Stimulated activated CD8-positive, alpha-beta memory T cell treated with anti-CD3 and anti-CD28 coated beads, Interleukin-2, amount 100 ng/mL, for 48 hours (primary cell): ENCODE measurements at places on chromosomes 11 and 22.

DNA sequence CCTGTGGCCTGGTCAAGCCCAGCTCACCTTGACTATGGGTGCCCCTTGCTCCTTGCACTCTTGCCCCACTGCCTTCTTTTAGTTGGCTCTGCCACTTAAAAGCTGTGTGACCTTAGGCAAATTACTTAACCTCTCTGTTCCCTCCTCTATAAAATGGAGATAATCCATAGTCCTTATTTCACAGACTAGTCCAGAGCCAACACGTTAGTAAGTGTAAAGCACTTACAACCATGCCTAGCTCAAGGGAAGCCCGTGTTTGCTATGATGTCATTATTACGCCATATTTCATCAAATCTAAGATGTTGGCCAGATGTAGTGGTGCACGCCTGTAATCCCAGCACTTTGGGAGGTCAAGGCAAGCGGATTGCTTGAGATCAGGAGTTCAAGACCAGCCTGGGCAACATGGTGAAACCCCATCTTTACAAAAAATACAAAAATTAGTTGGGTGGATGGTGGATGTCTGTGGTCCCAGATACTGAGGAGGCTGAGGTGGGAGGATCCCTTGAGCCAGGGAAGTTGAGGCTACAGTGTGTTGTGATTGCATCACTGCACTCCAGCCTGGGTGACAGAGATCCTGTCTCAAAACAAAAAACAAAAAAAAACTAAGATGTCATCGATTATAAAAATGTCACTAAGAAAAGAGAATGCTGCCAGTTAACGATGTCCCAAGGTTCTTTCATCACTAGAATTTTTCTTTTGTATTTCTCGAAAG is 2.3 kb upstream of the CCDC88B start:
- no peak for DNase-seq

DNA sequence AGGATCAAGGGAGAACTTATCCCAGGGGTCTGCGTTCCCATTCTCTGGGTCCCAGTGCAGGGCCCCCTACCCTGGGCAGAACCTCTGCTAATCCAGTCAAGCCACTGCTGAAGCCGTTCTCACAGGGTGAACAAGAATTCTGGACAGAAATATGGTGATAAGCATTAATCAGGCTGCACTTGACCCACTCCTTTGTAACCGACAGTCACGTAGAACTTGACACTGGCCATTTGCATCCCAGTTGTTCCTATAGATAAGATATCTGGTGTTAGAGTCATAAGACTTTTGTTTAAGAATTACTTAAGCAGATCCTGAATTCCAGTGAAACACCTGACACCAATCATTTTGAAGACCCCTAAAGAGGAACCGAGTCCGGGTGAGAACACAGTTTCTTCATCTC is 107.5 kb upstream of the THY1 start:
- DNase-seq: no peak

DNA sequence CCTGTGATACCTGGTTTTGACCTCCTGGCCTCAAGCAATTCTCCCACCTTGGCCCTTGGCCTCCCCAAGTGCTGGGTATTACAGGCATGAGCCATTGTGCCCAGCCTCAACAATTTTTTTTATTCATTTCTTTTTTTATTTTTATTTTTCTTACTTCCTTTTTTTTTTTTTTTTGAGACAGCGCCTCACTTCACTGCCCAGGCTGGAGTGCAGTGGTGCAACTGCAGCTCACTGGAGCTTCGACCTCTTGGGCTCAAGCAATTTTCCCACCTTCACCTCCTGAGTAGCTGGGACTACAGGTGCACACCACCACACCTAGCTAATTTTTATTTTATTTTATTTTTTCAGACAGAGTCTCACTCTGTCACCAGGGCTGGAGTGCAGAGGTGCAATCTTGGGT is 25.5 kb upstream of the CECR2 start:
- no peak for DNase-seq

DNA sequence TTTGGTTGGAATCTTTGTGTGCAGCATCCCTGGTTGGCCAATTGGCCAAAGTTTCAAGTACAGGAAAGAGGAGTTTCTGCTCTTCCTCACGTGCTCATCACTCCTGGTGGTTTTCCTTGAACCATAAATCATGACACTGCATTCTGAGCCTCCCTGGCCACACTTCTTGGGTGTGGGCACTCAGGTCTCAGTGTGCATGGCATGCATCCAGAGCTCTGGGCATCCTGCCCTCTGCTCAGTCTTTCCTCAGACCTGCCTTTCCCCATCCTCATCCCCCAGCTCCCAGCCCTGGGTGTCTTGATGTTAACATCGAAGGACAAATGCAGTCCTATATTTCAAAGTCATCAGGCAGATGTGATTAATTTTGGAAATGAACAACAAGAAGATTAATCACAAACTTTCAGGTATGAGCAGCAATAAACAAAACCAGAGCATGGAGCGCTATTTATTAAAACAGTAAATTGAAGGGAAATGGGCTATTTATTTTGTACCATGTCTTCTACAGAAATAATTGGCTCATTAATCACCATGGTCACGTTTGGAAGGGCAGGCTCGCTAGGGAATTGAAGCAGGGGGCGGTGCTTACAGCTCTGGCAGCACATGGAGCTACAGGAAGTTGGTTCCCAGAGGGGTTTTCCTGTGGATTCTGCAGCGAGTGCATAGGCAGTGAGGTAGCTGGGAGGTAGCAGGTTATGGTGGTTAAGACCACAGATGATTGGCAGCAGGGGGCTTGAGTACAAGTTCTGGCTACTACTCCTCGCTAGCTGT is 89.6 kb downstream of the CSNK2A3 start:
- no peak for DNase-seq
